ENCODE measurements at places on chromosomes 5 and 9.

GRCh38 chr9:126614455-126615244 lies 922 bp downstream of the LMX1B start:
- peak; percentile 48 for DNase-seq

DNA sequence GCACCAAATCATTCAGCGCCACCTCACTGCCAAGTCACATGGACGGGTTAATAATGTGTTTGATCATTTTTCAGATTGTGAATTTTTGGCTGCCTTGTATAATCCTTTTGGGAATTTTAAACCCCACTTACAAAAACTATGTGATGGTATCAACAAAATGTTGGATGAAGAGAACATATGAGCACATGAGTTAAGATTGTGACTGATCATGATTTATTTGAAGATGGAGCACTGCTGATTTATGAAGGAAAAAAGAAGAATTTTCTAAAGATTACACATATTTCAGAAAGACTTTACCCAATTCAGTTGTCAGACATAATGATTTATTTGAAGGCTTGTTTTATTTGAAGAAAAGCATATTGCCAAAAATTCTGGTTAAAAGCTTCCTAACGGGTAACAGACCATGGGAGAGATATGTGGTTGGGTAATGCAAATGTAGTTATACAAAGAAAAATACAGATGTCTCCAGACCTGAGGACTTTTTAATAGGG lies 37.4 kb downstream of the TNFAIP8 start:
- no peak for DNase-seq

DNA sequence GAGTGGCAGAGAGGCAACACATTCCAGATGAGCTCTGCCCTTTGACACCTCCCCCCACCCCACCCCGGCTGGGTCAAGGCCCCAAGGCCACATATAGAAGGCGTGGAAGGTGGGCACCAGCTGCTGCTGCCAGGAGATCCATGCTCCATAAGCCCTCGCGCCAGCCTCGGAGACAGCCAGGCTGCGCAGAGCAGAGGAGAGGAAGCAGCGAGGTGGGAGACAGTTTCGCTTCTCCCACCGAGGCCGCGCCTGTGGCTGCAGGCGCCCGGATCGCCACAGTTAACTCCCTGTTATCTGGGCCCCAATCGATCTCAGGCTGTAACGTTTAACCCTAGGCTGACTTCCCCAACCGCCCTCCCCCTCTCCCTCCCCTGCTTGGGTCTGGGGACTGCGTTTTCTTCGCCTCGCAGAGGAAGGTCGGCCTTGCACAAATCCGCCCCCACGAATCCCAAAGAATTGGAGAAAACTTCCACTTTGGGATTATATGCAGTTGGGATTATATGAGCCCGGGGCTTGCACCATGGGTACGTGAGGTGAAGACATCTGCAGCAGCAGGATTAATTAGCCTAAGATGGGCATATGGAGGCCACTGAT lies 1.1 kb upstream of the CXXC5 start:
- DNase-seq = no peak

DNA sequence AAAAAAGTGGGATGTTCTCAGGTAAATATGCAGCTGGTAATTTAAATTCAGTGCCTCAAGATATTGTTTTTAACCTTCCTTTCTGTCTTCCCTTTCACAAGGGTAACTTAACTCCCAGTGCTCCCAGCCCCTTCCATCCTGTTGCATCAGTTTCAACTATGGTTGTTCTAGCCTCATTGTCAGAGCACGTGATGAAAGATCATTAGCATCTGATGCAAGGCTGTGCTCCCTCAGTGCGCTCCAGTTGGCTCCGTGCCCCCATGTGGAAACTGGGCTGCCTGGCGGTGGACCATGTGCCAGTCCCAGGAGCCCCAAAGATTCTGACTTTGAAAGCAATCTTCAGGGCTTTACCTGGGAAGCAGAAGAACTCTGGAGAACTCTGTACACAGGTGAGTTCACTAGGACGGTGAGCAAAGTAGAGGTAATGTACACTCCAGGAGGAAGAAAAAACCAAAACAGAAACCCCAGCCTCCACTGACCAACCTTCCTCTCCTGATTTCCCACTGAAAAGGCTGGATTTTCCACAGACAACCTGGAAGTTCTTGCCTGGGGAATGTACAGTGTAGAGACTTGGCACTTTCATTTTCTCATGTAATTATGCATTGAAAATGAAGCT lies 96.9 kb downstream of the SLC1A3 start:
- DNase-seq = no peak

DNA sequence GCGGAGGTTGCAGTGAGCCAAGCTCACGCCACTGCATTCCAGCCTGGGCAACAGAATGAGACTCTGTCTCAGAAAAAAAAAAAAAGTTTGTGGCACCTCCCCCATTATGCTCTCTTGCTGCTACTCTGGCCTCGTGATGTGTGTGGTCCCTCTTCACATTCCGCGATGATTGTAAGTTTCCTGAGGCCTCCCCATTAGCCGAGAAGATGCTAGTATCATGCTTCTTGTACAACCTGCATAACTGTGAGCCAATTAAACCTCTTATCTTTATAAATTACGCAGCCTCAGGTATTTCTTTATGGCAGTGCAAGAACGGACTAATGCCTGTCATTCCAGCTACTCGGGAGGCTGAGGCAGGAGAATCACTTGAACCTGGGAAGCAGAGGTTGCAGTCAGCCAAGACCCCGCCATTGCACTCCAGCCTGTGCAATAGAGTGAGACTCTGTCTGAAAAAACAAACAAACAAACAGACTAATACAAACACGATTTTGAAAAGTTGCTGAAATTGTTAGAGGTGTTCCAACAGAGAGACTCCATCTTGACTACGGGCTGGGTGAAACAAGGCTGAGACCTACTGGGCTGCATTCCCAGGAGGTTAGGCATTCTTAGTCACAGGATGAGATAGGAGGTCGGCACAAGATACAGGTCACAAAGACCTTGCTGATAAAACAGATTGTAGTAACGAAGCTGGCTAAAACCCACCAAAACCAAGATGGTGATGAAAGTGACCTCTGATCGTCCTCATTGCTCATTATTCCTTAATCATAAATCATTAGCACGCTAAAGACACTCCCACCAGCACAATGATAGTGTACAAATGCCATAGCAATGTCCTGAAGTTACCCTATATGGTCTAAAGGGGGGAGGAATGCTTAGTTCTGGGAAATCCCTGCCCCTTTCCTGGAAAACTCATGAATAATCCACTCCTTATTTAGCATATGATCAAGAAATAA lies 8.3 kb upstream of the AFF4 start:
- no peak for DNase-seq

Data from GM19239 (cell line).